Right renal cortex interstitium (tissue), 3 donors: ENCODE measurements at places on chromosomes 7 and 10.

DNA sequence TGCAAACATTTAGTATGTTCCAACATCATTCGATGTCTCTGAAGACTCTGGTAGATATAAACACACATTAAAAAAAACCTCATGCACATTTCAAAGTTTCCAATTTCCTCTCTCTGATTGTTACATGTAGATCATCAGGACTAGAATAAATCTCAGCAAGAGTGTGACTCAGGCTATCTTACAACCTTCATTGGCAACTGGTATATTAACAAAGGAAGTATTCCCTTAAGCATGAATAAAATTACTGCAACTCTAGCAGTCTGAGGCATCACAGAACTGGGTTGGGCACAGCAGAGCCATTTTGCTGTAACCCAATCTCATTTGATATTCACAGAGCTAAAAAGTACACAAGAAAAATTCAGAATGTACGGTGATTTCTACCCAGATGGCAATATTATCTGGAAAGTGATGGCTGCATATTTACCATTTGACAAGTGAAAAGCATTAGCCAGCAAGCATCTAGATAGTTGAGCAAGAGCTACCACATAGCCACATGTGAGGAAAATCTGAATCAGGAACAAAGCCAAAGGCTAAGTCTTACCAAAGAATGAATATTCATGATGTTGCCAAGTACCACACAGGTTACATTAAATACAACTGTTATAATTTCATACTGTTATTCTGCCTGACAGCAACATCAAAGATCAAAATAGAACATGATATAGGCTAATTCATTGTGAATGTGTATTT is 232.2 kb downstream of the CRPPA start:
- no peak for DNase-seq

DNA sequence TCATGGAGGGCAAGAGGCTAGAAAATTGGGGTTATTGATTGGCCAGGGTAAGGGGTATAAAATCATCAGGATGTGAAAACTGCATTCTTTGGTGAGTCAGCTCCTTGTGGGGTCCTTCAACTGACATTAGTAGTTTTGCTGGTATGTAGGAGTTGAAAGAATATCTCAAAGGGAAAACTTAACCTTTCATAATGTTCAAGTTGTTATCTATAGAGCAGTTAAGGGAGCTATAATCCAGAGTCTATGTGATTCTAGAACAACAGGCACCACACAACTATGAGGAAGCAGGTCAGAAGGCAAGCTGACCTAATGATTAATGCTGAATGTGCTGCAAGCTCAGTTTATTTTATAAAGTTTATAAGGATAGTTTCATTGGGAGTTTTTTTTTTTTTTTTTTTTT is 13.7 kb downstream of the PRPS1L1 start:
- DNase-seq, result no peak

DNA sequence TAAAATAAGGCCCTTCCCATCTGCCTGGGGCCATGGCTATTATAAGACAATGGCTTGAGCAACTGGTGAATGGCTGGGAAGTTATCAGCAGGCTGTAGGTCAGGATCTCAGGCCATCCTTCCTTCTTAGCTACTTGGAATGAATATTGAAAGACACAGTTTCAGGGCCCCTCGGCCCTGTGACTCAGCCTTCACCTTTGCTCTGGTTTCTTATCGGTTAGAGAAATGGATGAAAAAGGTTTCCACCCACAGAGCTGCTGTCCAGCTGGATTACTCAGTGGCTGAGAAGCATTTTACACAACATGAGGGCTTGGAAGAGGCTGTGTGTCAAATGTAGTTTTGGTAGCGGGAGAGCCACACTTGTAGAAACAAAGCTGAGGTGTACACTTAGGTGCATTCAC is 9.4 kb downstream of the ACSL5 start:
- DNase-seq, result no peak

DNA sequence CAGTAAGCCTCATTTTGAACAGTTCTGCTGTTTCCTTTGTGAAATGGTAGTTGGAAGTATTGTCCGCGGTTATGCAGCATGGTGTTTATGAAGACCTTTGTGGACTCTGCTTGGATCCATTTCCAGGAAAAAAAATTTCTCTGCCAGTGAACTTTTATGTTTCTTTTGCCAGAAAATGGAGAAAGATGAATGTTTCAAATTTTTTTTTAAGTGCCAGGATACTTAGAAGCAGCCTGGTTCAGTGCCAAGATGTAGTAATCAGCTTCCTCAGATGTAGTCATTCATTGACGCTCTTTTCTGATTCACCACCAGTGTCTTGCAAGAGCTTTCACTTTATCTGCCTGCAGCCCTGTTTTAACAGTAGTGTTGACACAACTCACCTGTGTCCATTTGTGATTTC is 258.2 kb downstream of the SDK1 start:
- no peak for DNase-seq

DNA sequence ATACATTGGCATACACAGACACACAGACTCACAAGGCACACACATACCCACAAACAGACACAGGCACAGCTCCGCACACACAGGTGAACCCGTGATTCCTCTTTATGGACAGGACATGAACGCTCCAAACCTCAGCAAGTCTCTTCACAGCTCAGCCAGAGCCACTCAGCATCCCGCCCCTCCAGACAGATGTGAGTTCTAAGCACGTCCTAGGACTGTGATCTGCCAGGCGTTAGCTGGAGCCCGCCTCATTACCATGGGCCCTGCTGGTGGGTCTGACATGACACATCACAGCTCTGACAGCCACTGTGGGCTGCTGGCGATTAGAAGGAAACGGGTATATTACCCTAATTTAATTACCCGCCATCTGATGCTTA is 176.7 kb upstream of the PPP2R2D start:
- no peak for DNase-seq

DNA sequence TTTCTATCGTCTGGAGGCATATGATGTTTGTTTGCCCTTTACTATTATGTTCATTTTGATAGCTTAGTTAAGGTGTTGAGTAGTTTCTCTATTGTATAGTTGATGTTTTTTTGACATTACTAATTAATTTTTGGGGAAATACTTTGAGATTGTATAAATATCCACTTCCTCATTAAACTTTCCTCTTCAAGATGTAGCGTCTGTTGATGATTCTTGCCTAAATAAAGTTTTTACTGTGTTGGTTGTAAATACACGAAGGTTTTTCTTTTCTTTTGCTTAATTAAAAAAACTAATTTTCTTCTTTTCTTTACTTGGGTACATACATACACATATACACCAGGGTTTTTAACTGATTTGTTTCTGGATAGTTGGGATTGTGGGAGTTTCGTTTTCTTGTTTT is 8.5 kb downstream of the KMT2E start:
- DNase-seq, result no peak

GRCh38 chr10:18162021-18162627 is 21.9 kb downstream of the CACNB2 start:
- no peak for DNase-seq

DNA sequence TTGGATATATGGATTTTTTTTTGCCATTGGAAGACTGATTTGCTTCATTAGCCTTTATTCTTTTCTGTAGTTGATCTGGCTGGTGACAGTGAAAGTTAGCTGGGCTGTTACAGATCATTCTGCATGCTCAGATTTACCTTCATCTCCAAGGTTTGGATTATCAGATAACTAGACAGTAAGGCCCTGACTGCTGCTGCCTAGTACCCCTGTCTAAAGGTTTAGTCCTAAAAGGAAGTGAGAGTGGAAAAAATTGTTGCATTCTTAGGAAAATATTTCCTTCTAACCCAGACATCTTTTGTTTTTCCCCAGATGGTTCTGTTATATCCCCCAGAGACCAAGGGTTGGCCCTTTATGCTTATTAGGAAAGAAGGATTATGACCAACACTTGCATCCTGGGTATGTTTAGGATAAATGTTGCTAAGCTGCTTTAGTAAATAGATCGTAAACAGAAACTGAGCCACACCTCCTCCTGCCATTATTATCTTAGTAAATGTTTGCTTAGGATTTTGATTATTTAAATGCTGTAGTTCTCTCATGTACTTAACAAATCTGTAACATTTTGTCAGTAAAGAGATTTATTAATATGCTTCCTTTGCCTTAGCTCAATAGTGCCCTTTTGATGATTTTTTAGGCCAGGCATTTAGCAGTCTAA is 44.4 kb downstream of the MCU start:
- DNase-seq, result no peak

DNA sequence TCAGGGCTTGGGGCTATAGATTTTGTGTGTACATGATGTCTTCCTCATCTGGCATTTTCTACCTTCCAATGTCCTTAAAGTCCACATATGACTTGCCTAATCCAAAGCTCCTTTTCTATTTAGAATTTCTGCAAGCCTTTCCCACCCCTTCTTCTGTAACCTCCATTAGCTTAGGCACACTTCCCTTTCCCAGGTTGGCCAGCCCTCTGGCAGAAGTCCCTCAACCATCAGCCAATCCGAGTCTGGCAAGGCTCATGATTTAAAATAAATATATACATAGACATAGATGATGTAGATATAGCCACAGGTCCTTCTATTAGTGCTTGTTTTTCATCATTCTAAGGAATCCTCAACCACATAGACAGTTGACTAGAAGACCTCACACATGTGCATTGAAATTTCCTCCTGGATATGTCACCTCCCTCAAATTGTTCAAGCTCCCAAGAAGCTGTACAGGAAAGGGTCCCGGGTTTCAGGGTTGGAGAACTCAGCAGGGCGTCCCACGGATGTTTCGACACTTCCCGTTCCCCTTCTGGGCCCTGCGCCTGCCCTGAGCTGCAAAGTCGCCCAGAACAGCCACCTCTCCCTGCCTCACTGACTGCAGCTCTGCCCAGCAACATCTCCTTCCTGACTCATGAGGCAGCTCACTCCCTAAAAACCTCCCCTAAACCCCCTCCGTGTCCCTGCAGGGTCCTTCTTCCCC is 20.4 kb upstream of the PIK3AP1 start:
- no peak for DNase-seq

- no peak for DNase-seq
These were observed 9.1 kb downstream of the WIPF3 start for GRCh38 chr7:29815181-29816105.

DNA sequence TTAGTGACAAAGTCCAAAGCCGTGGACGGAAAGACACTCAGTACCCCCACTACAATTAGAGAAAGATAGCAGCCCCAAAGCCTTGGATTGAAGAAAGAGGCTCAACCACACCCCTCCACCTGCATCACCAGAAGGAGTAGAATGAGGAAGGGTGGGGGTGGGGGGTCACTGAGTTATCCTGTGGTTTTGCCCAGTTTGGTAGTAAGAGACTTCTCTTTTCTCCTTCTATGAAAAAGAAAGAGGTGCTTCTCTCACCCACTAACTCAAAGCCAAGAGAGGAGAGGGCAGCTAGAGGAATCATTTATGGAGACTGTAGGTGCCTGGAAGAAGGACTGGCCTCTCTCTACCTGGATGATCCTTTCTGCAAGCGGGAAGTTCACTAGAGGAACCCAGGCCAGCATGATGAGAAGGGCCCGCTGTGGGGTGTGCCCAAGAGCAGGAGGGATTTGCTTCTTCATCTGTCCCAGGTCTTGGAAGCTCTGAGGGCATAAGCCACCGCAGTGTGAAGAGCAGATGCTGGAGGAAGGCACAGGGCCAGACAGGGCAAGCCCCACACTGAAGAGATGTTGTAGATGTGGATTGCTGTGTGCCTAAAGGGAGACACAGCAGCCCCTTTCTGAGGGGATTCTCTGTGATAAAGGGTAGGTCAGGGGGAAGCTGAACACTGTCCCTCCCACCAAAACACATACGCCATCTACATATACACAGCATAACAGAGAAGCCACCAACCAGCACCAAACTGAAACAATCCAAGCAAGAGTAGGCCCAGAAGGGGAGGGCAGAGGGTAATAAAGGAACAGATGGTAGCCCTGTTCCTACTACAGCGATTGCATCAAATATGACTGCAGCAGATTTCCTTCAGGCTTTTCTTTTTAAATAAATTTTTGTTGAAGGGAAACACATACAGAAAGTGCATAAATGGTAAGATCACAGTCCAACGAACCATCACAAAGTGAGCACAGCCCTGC is 25.8 kb upstream of the LANCL2 start:
- DNase-seq, result no peak

- DNase-seq, result no peak
These were observed 61.5 kb downstream of the HELLS start for GRCh38 chr10:94607111-94607510.

DNA sequence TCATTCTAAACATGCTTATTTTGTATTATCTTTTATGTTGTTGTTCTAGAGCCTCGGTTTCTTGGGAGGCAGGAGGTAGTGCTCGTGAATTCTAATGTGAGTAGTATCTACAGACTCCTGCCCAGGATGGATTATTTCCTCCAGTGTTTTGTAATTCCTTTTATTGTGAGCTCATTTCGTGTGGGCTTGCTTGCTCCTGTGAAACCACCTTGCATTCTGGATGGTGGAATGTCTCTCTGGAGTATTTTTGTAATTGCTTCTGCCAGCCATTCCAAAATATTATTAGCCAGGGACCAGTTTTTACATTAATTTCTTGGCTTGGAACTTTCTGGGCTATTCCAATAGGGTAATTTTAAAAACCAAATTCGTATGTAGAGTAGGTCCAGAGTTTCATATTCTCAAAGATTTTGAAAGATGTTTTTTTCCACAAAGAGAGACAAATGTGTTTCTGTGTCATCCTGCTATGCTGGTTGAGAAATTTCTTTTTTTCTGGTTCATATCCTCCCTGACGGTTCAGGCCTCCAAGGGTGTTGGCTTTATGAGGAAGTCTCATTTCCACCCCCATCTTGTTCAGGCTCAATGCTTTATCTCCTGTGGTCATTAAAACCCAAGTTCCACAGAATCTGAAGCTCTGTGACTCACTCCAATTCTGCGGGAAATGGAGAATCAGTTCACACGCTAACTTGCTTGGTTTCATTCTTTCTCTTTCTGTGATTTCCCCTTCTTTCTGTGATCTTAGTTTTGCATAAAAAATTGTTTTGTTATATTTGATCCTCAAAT is 41.7 kb upstream of the CALD1 start:
- no peak for DNase-seq

DNA sequence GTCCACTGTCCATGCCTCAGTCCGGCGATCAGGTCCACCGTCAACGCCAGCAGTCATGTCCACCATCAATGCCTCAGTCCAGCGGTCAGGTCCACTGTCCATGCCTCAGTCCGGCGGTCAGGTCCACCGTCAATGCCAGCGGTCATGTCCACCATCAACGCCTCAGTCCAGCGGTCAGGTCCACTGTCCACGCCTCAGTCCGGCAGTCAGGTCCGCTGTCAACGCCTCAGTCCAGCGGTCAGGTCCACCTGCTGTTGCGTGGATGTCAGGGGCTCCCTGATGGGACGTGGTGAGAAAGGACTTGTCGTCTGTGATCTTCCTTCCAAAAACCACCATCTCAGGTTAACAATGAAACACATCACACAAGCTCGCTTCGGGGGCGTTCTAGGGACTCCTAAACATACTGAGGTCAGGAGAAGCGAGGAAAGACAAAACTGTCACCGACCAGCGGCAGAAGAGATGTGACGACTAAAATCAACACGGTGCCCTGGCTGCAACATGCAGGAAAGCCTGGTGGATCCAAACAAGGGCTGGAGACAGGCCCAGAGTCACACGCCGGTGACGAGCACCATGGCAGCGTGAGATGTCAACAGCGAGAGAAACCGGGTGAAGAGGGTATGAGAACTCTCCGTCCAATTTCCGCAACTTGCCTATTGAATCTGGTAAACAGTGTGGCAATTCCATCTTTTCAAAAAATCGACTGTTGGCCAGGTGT is 264.2 kb downstream of the MAD1L1 start:
- no peak for DNase-seq
